Natural killer cell treated with Interleukin-12 subunit alpha and Interleukin-12 subunit beta and Interleukin-15 and Interleukin-18, amount 100 ng/mL, for 72 hours (primary cell): ENCODE measurements at places on chromosomes 6 and 20.

DNA sequence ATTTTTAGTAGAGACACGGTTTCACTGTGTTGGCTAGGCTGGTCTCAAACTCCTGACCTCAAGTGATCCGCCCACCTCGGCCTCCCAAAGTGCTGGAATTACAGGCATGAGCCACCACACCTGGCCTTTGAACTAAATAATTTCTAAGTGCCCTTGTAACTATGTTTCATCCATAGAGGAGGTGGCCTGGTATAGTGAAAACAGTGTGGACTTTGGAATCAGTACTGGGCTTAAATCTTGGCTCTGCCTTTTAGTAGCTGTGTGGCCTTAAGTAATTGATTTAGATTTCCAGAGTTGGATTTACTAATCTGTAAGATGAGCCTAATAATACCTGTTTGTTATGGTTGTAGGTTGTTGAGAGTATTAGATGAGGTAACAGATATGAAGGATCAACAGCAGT is 14.2 kb upstream of the TGM3 start:
- DNase-seq, result no peak

GRCh38 chr20:12306107-12306506 is 388.4 kb downstream of the BTBD3 start:
- no peak for DNase-seq

DNA sequence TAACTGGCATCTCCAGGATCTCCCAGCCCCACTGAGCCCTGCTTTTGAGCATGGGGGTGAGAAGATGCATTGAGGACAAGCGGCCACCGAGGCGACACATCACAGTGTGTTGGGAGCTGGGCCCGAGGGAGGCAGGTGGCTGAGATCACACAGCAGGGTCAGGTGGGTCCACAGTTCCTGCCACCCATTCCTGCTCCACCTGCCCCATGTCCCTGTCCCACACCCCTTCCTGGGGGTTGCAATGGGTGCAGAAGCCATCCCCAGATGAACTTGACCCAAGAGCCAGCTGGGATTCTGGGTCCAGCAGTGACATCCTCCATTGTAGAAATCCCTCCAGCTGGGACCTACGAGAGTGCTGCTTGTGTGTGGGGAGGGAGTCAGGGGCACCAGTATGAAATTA is 1.0 kb downstream of the TGM2 start:
- no peak for DNase-seq

DNA sequence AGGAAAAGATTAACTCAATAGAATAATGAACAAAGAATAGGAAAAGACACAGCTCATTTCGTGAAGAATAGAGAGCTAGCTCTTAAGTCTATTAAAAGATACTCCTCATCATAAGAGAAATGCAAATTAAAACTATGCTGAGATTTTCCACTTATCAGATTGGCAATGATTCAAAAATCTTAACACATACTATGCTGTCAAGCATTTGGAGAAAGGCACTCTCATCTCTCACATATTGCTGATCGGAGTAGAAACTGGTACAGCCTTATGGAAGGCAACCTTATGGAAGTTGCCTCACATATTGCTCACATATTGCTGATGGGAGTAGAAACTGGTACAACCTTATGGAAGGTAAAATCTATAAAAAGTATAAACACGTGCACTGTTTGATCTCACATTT is 21.4 kb upstream of the PLAGL1 start:
- no peak for DNase-seq

GRCh38 chr6:73200735-73201134 is 24.6 kb downstream of the KHDC1L start:
- DNase-seq, result no peak

DNA sequence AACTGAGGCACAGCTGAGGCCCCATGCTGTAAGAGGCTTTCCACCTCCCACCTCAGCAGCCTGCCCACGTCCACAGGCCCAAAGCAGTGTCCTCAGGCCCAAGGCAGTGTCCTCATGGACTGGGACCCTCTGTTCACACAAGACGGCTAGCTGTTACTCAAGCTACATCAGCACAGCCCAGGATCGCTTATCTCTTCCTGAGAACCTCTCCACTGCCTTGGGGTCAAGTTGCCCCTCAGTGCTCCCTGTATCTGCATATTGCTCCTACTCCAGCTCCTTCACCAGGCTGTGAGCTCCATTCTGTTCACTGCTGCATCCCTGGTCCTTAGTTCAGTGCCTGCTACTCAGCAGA is 208.8 kb upstream of the TAB2 start:
- DNase-seq, result no peak

DNA sequence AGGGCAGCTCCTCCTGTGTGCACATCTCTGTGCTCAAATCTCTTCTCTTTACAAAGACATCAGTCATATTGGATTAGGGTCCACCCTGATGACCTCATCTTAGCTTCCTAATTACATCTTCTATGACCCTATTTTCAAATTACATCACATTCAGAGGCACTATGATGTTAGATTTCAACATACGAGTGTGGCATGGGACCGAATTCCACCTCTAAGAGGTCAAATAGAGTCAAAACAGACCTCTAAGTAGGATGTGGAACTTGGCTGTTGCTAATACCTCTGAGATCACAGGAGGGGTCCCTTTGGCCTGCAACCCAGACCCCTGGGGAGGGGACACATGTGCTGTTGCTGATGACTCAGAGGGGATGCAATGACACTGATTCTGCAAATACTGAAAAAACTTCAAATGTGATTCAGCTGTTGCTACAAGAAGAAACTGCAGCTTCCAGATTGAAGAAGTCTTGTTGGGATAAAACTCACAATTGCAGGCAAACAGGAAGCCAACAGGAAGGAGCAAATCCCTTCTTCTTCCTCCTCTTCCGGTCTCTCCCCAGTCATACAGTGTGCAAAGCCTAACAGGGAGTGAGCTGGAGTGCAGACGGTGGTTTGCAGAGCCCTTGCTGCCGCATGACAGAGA is 216.2 kb downstream of the MYLK4 start:
- DNase-seq, result no peak

DNA sequence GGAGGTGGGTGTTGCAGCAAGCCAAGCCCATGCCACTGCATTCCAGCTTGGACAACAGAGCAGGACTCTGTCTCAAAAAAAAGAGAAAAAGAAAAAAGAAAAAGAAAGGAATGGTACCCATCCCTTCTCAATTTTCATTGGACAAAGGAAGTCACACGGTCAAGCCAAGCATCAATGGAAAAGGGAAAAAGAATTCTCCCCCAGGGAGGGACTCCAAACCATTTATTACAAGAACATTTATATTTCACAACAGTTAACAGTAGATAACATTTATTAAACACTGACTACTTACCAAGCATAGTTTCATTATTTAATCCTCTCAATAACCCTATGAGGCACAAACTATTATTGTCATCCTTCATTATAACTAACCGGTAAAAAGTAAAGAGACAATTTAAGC is 6.6 kb upstream of the KIF13A start:
- no peak for DNase-seq

GRCh38 chr20:32979201-32979998 is 24.8 kb downstream of the SUN5 start:
- DNase-seq, result peak; percentile 42

- no peak for DNase-seq
Measured at GRCh38 chr6:165820934-165821333, 157.9 kb upstream of the PDE10A start.

- no peak for DNase-seq
Measured at GRCh38 chr20:28562510-28562898, 2695.0 kb upstream of the DEFB115 start.

- DNase-seq, result no peak
Measured at GRCh38 chr6:88177961-88178464, 11.9 kb upstream of the CNR1 start.

GRCh38 chr20:51862796-51863195 is 60.5 kb upstream of the SALL4 start:
- DNase-seq, result no peak

- no peak for DNase-seq
Measured at GRCh38 chr6:153852034-153852433, 187.0 kb upstream of the OPRM1 start.

GRCh38 chr6:16799279-16800193 is 38.3 kb upstream of the ATXN1 start:
- no peak for DNase-seq
